ENCODE measurements at places on chromosomes 13 and 19.

DNA sequence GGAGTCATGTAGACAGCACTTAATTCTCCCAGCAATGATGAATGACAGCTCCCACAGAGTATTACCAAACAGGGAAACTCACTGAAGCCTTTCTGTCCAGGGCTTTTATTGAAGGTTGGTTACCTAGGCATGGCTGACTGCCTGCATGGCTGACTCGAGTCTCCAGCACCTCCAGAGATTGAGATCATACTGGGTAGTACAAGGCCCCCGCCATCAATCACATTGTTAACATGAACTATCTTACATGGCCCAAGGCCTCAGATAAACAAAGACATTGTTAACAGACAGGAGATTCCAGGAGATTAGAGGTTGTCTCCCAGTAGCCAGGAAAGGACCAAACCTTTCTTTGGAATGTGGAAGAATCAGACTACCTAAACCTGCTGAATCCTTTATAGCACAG, 128.3 kb upstream of the LSM14A start:
- DNase-seq: no peak

DNA sequence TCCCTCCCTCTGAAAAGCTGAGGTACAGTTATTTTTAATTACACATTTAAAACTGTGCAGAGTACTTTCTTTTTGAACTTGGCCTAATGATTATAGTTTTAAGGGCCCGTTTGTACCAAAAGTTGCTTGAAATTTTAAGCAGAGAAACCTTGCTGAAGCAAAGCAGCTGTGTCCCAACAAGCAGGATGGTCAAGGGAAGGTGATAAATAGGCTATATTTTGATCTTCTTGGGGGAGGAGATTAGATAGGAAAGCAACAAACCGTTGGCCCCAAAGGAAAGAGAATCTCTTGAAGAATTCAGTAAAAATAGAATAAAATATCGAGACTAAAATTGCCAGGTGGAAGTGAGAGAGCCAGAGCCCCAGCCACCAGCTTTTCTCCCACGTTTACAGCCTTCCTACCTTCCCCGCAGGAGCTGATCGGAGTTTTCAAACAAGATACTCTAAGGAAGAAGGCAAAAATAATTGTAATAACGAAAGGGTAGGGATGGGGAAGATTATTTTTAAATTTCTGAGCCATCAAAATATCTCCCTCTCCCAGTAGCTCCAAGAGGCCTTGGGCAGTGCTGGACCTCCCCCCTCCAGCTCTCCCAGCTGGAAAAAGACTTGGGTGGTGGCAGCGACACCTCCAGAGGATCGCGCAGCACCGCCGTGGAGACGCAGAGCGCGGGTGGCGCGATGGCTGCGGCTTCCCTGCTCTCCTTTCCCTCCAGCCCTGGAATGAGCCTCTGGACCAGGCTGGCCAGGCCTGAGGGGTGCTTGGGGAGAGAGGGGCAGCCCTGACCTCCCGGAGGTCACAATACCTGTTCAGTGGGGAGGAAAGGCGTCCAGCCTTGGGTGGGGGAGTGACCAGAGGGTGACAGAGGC, 5.8 kb downstream of the ZIC2 start:
- DNase-seq: no peak

GRCh38 chr13:95507991-95508390, 44.5 kb upstream of the CLDN10 start:
- no peak for DNase-seq

GRCh38 chr13:42883142-42883541, 101.8 kb downstream of the FAM216B start:
- no peak for DNase-seq

DNA sequence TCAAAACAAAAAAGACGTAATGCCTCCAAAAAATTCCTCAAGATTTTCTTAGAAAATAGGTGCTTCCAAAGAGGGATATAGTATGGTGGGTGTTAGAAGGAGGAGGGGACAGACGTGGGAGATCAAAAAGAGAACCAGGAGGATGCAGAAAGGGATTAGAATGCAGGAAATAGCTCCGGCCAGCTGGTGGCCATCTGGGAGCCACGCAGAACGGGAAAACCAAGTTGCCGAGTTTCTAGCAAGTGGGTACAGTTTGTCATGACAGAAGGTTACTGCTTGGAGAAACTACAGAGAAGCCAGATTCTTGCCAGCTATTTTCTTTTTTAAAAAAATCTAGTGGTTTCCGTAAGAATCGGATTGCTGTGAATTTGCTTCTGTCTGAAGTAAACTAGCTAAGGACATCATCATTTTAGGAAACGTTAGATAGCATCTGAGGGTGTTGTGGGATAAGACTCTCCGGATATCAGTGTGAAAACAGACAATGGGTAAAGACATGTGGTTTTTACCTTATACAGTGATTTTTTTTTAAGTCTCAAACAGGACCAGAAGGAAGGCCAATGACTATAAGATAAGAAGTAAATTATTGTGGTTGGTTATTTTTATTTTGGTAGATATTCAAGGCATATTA, 104.9 kb downstream of the HSPH1 start:
- DNase-seq: no peak

- no peak for DNase-seq
Observed at GRCh38 chr19:49816590-49816989, 1.5 kb upstream of the MED25 start.

DNA sequence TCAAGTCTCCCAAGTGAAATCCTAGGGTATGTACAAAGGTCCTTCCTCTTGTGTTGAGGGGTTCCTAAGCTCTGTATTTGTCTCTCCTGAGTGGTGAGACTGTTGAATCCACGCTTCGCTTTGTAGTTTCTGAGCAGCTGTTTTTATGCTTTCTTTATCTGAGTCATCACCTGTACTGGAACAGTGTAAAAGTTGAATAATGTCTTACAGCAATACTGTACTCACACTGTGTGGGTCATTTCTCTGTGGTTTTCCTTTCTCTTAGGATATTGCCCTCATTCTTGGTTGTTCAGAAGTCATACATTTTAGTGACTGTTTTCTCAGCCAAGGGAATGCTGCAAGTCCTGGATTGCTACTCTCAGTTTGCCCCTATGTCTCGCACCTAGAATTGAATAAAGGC, 1596.6 kb downstream of the SLITRK5 start:
- no peak for DNase-seq

- no peak for DNase-seq
Observed at GRCh38 chr13:43936647-43937046, 56.9 kb downstream of the LACC1 start.

Data from activated CD4-positive, CD25-positive, alpha-beta regulatory T cell (primary cell).